Type B pancreatic cell (in vitro differentiated cells): ENCODE measurements at places on chromosomes 2 and 18. TPM values are rescaled to one million over a fixed set of nuclear protein-coding genes. Genes with fewer than 3 reads are reported as not detected.

DNA sequence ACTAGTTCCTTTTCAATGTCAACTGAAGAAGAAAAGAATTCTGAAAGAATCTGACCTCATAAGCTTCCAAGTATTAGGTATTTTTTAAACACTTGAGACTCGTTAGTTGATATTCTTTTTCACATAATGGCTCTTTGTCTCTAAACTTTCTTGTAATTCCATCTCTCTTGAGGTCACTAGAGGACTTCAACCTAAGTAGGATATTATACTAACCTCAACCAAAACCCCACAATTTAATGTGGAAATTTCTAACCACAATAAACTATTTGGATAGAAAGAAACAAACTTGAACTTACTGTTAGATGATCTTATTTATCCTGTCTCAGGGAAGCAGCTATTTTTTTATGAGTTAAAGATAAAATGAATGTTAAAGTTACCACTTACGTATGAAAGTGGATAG lies 206.9 kb upstream of the FSIP2 start:
- no peak for DNase-seq

DNA sequence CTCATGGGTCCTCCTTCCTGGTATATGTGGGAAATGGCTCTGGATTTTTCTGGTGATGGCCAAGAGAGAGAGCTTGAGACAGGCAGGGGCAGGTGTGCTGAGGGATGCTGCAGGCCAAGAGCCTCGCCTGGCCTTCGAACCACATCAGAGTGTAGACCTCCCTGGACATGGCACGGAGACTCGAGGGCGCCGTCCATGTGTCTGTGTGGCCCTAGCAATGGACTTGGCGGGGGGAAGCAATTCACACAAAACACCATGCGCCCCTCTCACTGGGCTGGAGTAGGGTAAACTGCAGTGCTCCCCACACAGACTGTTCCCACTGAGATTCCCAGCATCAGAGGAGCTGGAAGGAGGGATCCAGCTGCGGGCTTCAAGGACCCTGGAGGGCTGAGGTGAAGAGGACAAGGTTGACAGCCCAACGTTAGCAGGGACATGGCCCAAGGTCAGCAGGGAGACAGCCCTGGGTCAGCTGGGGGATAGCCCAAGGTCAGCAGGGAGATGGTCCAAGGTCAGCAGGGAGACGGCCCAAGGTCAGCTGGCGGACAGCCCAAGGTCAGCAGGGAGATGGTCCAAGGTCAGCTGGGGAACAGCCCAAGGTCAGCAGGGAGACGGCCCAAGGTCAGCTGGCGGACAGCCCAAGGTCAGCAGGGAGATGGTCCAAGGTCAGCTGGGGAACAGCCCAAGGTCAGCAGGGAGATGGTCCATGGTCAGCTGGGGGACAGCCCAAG lies 75.4 kb upstream of the HDAC4 start:
- no peak for DNase-seq

GRCh38 chr2:139850254-139850890 lies 1070.2 kb upstream of the NXPH2 start:
- no peak for DNase-seq

DNA sequence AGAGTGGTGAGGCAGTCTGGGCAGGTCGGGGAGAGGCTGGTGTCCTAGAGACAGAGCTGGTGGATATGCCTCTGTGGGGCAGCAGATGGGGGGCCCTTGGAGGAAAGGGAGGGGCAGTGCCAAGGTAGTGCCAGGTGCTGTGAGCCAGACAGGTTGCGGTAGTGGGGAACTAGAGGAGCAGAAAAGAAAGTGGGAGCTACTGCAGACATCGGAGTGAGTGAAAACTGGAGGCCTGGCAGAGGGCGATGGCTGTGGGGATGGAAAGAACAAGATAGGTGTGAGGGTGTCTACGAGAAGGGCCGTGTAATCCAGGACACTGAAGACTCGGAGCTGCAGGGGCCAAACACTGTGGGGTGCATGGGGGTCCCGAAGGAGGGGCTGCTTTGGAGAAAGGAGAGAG lies 21.7 kb downstream of the C1QL2 start:
- DNase-seq, result no peak

DNA sequence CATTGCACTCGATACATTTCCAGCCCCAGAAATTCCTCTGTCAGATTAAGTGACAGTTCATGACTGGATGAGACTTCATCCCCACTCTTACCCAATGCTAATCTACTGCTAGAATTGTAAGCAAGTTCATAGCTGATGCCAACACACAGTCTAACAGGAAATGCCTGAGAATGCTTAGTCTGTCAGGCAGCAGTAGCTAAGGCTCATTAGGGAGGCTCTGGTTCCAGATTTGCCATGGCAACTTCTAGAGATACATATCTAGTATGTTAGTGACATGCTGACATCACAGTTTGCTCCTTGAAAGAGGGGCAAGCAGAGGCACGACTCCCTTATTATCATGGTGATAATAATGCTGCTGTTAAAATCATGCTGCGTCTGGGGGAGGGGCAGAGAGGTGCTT lies 198.4 kb downstream of the RBM43 start:
- no peak for DNase-seq

DNA sequence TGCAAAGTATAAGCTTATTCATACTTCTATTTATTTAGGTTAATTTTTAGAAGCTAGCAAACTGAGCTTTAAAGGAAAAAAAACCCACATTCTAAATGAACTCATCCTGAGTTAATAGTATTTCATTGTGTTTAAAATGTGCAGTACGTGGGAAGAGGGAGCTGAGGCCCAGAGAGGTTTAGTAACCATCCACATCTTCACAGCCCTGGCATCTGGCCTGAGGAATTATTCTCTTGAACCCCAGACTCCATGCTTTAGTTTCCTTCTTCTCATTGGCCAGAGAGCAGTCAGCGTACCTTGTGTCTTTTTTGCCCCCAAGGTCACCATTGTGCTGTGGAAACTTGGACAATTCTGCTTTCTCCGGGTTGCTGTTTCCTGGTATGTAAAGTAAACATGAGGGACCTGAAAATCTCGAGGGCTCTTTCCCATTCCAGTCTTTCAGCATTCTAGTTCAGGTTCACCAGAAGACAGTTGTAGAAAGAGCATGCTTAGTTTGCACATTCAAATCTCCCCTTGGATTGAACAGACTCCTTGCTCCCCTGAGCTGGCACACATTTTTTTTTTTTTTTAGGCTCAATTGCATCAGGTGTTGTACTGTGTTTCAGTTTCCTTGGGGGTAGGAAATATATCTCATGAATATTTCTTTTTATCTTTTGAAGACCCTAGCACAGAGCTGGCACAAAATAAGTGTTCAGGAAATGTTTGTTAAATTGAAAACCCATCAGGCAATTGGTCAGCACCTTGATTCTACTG lies 81.4 kb downstream of the MYCN start:
- no peak for DNase-seq

- no peak for DNase-seq
Measured at GRCh38 chr2:69790601-69790959, 38.9 kb upstream of the GMCL1 start.

GRCh38 chr18:48037481-48038271 lies 107.2 kb upstream of the SMAD2 start:
- DNase-seq, result no peak

DNA sequence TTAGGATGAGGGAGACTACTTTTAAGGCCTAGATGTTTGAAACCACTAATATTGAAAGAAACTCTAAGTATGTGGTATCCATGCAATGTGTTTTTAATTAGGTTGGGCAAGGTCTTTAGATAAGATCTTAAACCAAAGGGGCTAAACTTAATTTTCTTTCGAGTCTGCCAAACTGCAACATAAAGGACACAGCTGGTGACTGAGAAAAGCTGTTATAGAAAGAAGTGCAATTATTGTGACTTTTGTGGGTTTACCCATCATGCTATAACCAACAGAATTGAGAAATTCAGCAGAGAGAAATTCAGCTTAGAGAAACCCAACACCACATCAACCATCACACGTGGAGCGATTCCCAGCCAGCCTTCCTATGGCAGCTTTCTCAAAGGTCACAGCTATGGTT lies 119.5 kb upstream of the LMAN1 start:
- no peak for DNase-seq

GRCh38 chr18:13379062-13379865 lies 160.7 kb downstream of the LDLRAD4 start:
- DNase-seq, result no peak

GRCh38 chr2:200431996-200432705 lies 77.7 kb downstream of the KCTD18 start:
- DNase-seq, result no peak

IL1RL1 gene
- not detected in 2 replicates for total RNA-seq

DNA sequence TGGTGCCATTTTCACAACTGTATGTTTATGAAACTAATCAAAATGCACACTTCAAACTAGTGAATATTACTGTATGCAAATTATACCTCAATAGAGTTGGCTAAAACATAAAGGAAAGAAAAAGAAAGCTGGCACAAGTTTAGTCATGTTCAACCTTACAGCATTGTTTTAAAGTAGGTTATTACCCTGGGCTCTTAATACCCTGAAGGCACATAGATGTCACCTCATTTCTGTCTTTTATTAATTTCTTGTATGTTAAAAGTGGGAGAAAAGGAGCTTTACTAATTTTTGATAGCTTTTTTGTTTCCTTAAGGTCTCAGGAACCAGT lies 32.7 kb downstream of the TMEM131 start:
- no peak for DNase-seq

GRCh38 chr2:178211460-178211859 lies 17.1 kb downstream of the OSBPL6 start:
- no peak for DNase-seq

ONECUT2 gene
- 6.8 and 16.1 TPM in 2 replicates for total RNA-seq

- no peak for DNase-seq
Measured at GRCh38 chr2:241724259-241724974, 10.0 kb upstream of the D2HGDH start.

GRCh38 chr2:191894681-191895147 lies 47.8 kb upstream of the CAVIN2 start:
- DNase-seq, result no peak

- DNase-seq, result no peak
Measured at GRCh38 chr2:205375461-205376448, 306.5 kb upstream of the NRP2 start.

DNA sequence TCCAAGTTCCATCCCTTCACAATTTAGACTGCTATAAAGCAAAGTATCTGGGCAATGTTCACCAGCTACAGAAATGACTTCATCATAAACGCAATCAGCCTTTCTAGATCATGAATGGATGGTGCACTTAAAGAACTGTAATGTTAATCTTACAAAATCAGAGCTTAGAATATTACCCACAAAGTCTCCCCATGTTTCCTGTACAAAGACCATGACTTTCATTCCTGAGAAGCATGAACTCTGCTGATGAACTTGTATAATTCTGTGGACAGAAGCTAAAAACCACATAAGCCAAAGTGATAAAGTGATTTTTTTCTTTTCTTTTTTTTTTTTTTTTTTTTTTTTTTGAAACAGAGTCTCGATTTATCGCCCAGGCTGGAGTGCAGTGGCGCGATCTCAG lies 53.3 kb downstream of the C1D start:
- no peak for DNase-seq

DNA sequence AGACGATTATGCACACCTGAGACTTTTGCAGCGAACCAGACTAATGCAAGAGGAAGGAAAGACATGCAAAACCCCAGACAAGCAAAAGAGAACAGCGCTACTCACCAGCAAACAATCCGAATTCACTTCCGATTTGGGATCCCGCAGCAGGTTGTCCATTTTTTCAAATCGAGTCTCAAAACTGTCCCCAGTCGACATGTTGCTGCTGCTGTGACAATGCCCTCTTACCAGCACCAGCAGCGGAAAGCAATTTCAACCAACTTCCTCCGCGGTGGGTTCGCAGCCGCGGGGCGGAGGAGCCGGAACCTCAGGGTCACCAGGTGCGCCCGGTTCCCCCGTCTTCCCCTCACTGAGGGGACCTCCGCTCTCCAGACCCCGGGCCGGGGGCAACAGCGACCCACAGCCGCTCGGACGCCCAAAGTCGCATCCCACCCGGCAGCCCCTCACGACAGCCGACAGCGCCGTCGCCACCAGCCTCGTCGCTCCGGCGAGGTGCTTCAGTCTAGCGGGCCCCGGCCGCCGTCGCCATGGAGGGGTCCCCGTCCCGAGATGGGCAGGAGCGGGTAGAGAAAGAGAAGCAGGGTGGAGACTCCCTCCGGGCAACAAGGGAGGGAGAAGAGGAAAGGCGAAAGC lies 784 bp downstream of the ROCK1 start:
- peak; percentile 72 for DNase-seq

CD28 gene
- total RNA-seq, result 0.17 TPM in 1 of 2 replicates, not detected in the other

- no peak for DNase-seq
Measured at GRCh38 chr2:1548910-1549673, 135.8 kb downstream of the TPO start.

GRCh38 chr2:27095745-27096651 lies 9.4 kb downstream of the KHK start:
- no peak for DNase-seq

BOLL gene
- not detected in 2 replicates for total RNA-seq

CIB4 gene
- not detected in 2 replicates for total RNA-seq

- no peak for DNase-seq
Measured at GRCh38 chr18:63141778-63142176, 177.8 kb downstream of the BCL2 start.
